ENCODE measurements at places on chromosomes 16 and 17. TPM values are rescaled to one million over a fixed set of nuclear protein-coding genes. Genes with fewer than 3 reads are reported as not detected.

Gene KCNH6
- total RNA-seq = not detected

Gene CMTM2
- 0.61 TPM for total RNA-seq

Gene SOX8
- total RNA-seq = not detected

DNA sequence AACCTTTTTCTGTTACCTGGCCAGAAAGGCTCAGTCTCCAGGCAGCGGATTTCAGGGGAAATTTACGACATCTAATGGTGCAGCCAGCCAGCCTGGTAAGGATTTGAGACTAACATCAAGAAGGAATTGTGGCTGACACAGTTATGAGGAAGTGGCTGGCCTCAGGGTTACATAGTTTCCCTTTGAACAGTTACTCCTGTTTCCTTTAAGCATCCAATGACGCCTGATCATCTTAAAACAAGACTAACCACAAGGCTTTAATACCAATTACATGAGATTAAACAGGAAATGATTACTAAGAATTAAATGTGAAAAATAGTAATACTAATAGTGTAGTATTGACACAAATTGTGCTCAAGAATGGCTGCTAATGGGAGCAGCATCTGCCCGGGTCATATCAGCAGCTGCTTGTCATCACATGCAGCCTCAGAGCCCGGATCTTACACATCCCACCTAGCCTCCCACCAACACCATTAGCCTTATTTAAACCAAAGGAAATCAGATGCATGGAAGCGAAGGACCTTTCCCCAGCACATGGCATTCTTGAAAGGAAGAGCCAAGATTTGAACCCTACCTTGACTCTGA is 431.8 kb downstream of the PMP22 start:
- no peak for DNase-seq

Gene COQ9
- 30.2 TPM for total RNA-seq

Gene NUDT7
- total RNA-seq = 3.3 TPM

Gene ACBD4
- 14.2 TPM for total RNA-seq

DNA sequence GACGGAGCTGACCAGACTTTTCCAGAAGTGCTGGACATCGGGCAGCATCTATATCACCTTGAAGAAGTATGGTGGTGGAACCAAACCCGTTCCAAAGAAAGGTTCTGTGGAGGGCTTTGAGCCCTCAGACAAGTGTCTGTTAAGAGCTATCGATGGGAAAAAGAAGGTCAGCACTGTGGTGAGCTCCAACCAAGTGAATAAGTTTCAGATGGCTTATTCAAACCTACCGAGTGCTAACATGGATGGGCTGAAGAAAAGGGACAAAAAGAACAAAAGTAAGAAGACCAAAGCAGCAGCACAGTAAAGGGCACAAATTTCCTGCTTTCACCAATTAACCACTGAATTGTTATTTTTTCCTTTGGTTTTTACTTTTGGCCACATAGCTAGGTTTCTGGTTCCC is 6.9 kb downstream of the KAT7 start:
- DNase-seq = no peak

Gene IRX5
- not detected for total RNA-seq

DNA sequence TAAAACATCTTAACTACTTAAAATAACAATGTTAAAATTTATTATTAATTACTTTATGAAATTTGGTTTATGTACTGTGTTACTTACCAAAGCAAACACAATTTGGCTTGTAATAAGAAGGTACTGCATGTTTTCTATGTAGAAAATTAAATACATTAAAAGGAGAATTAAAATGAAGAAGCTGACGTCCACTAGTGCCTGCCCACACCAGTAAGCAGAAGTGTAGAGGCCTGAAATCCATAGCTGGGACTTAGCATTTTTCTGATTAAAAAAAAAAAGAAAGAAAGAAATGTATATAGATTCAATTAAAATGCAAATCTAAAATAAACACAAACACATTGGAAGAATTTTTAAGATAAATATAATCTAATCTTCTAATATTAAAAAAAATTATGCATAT is 35.8 kb upstream of the ABCA9 start:
- DNase-seq = no peak

GRCh38 chr17:17472333-17472920 is 4.4 kb upstream of the MED9 start:
- DNase-seq = no peak

- no peak for DNase-seq
These were observed 277.9 kb upstream of the MON1B start for GRCh38 chr16:76913046-76913445.

Gene KRTAP2-2
- not detected for total RNA-seq

Gene KRT34
- total RNA-seq = not detected

GRCh38 chr16:4275861-4276260 is 3.0 kb upstream of the TFAP4 start:
- DNase-seq = no peak

- no peak for DNase-seq
These were observed 27.5 kb downstream of the TRPV2 start for GRCh38 chr17:16442594-16443510.

GRCh38 chr16:31439519-31439918 is 3.1 kb downstream of the ZNF843 start:
- no peak for DNase-seq

DNA sequence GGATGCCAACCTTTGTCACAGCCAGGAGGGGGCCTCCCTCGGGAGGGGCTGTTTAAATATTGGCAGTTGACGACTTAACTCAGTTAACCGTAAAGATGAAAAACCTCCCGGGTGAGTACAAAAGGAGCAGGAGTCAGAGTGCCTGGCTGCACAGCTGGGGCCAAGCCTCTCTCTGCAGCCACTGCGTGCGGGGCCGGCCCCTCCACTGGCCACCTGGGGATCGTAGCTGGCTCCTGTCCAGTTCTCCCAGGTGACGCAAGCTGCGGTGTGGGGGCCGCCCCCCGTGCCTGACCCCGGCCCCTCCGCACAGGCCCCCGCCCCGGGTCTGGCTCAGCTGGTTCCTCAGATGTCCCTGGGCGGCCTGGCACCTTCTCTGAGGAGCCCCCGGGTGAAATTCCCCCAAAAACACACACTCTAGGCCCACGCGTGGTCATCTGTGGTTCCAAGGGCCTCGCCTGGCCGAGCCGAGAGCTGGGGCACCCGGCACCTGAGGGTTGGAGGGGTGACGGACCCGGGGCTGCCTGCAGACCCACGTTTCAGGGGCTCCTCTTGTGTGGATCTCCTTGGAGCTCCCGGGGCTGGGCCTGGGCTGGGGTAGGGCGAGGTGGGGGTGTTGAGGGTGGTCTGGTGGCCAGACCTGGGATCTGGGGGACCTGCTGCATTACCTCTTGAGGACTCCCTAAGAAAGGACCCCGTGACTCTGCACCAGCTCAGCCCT is 7.4 kb upstream of the CACNA1H start:
- DNase-seq = no peak

GRCh38 chr16:27355610-27356009 is 41.8 kb downstream of the IL4R start:
- DNase-seq = no peak

Gene MAF
- total RNA-seq = 24.0 TPM
